ENCODE measurements at places on chromosomes 7 and 10.

DNA sequence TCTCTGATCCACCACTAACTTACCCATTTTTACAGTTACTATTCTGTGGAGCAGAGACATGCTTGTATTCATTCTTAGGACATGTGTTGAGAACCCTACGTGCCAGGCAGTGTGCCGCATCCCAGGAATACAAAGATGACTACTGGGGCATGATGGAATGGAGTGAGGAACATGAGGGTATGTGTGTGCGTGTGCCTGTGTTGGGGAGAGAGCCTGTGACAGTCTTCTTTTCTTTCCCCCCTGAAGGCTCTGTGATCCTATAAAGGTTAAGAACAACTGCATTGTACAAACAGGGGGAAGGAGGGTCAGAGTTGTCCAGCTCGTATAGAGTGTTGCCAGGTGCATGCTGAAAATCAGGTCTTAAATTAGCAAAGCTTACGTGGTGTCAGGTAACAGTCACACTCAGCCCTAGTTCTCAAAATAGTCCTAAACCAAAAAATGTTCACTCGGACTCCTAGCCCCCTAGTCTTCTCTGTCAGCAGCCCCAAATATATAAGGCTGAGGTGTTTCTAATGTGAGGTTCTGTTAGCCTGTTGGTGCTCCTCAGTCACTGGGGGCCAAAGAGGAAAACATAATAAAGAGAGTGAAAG, 161.9 kb downstream of the CELF2 start:
- DNase-seq: no peak

- DNase-seq: no peak
Observed at GRCh38 chr10:108187408-108188012, 1023.0 kb upstream of the SORCS1 start.

DNA sequence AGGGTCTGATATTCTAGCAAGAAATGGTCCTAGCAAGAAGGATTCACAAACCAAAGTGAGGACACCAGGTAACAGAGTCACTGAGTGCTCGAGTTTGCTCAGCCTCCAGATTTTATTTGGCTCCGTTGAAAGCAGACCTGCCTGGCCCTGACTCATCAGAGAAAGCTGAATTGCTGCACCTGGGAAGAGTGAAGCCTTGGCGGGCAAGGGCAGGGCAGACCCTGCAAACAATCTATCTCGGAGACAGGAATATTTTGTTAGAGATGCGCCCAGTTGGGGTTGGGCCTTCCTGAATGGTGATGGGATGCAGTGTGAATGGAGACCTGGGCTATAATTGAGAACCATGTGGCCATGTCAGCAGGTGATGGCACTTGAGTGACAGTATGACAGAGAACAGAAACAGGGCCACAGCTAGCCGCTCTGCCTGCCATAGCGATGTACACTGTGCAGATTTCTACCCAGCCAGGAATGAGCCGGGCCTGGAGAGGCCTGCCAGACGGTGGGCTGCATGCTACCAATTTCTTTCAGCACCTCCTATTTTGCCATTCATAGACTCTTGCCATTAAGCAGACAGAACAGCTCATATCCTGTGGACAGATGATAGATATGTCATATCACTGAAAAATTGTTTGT, 744.2 kb downstream of the LRMDA start:
- DNase-seq: no peak

GRCh38 chr7:2670720-2671391, 17.1 kb upstream of the AMZ1 start:
- DNase-seq: no peak

DNA sequence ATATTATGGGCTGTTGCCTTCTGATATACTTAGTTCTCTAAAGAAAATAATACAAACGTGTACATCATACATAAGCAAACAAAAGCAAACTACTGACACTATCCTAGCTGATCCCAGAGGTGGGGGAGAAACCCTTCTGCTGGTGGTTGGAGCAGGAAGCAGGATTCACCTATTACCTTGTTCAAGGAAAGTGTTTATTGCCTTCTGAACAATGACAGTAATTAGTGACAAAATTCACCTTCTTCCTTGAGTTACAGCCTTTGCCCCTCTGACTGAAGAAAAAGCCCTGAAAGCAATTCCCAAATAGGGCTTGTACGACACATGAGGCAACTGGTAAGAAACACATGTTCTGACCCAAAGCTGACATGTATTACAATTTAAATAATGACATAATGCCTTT, 118.8 kb upstream of the AKR1E2 start:
- DNase-seq: no peak

- no peak for DNase-seq
Observed at GRCh38 chr7:107867858-107868466, 23.0 kb upstream of the DLD start.

DNA sequence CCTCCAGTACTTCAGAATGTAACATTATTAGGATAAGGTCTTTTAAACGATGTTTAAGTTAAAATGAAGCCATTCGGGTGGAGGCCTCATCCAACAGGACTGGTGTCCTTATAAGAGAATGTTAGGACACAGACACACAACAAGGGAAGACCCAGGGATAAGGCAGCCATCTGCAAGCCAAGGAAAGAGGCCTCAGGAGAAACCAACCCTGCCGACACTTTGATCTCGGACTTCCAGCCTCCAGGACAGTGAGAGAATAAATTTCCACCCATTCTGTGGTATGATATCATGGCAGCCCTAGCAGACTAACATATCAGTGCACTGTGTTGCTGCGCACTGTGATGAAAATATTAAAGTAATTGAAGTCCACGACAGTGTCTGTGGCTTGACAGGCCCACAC, 250.8 kb downstream of the COBL start:
- DNase-seq: no peak

DNA sequence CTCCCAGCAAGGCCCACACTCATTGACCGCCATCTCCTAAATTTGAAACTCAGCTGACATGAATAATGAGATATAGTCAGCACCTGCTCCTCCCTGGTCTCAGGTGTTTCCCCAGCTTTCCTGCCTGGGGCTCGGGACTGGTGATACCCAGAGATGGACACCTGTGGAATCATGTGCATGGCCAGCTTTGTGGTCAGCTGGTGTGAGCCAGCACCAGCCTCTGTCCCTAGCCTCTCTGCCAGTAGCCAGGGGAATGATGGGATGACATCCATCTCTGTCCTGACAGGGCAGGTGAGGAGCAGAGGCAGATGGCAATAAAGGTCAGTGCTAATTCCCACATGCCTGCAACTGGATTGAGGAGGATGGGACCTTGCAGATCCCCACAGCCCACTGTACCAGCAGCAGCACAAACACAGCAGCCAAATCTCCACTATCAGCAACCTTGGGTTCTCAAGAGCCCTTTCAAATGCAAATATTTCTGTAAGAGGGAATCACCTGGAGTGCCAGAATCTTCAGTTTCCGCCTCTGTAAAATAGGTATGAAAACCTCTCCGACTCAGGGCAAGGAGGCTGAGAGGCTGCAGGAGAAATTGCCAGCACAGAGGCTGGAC, 329.2 kb upstream of the ZMIZ1 start:
- DNase-seq: no peak

GRCh38 chr7:110988890-110989501, 101.9 kb upstream of the LRRN3 start:
- DNase-seq: no peak

GRCh38 chr10:78964952-78965633, 103.7 kb upstream of the ZMIZ1 start:
- DNase-seq: peak; percentile 75

GRCh38 chr10:100970914-100971811, 1.9 kb downstream of the SEMA4G start:
- no peak for DNase-seq

- DNase-seq: no peak
Observed at GRCh38 chr10:67696029-67696428, at the start of gene CTNNA3. Gene CTNNA3, minus strand, starts transcription at chr10:67696195.

- DNase-seq: peak; percentile 81
Observed at GRCh38 chr10:102673819-102674511, 29.7 kb downstream of the TRIM8 start.

GRCh38 chr7:27251652-27252590, 9.3 kb downstream of the EVX1 start:
- DNase-seq: peak; percentile 47

- DNase-seq: no peak
Observed at GRCh38 chr10:29479981-29480954, 154.5 kb downstream of the SVIL start.
